ENCODE measurements at places on chromosomes 6 and 20. TPM values are rescaled to one million over a fixed set of nuclear protein-coding genes. Genes with fewer than 3 reads are reported as not detected.

Gene BCAS4
- total RNA-seq: 1.1 TPM

DNA sequence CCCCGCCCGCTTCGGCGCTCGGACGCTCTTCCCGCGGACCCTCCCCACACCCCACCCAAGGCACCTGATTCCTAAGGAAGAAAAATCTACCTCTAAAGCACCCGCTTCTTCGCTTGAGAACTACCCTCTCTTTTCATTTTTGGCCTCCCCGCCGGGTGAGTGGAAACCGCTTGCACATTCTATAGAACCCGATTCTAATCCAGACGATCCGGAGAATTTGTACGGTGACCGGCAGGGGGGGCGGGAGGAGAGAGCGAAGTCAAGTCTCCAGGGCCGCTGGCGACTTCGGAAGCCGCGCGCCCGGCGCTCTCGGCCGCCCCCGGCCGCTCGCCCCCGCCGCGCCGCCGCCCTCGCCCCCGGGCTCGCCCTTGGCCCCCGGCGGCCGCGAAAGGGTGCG, at the start of gene RBM24:
Gene RBM24 (plus strand): TSS at position 262 of the 397 bp plus-strand sequence. CDS start 221 bp downstream, outside the sequence.
- DNase-seq: no peak

DNA sequence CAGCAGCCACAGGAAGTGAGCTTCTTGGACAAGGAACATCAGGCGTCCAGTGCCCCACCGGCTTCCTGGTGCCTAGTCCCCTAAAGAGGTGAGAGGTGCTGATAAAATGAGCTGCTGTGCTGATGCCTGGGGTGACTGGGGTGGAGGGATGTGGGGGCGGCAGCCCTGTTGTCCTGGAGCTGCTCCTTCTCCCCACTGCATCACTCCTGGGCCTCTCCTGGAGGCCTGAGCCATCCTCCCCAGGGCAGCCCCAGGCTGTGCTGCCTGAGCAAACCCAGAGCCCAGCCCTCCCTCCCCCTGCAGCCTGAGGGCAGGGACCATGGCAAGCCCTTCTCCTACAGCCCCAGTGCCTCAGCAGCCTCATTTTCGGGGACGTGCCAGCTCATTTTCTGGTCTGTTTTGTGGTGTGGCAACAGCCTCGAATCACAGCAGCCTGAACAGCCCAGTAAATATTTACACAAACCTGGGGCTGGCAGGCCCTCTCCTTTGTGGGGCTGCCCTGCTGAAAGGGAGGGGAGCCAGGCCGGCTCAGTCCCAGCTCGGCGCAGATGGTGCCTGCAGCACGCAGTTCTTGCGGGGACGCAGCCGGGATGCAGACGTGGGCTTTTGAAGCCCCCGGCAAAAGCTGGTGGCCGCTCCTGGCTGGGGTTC, 259.9 kb downstream of the DLL1 start:
- DNase-seq: peak; percentile 75

DNA sequence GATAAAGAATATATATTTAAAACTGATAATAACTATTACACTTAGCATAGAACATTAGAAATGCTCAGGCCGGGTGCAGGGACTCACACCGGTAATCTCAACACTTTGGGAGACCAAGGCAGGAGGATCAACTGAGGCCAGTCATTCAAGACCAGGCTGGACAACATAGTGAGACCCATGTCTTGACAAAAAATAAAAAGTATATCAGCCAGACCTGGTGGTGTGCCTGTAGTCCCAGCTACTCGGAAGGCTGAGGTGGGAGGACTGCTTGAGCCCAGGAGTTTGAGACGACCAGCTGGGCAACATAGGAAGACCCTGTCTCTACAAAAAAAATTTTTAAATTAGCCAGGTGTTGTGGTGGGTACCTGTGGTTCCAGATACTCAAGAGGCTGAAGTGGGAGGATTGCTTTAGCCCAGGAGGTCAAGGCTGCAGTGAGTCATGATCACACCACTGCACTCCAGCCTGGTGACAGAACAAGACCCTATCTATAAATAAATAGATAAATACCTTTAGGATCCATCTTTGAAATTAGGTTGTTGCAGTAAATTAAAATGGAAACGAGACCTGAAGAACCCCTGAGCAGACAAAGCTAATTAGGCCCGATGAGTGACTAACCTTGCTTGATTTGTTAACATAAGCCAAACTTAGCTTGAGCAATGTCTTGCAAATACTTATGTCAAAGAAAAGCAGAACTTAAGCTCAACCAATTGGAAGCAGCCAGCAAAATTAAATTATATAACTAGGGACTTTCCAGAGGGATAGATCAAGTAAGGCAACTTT, 75.8 kb upstream of the E2F3 start:
- DNase-seq: no peak

Gene MUCL3
- total RNA-seq: not detected

GRCh38 chr6:135851442-135852271, at the start of gene PDE7B:
PDE7B (plus strand) TSS chr6:135851701.
- peak; percentile 93 for DNase-seq

DNA sequence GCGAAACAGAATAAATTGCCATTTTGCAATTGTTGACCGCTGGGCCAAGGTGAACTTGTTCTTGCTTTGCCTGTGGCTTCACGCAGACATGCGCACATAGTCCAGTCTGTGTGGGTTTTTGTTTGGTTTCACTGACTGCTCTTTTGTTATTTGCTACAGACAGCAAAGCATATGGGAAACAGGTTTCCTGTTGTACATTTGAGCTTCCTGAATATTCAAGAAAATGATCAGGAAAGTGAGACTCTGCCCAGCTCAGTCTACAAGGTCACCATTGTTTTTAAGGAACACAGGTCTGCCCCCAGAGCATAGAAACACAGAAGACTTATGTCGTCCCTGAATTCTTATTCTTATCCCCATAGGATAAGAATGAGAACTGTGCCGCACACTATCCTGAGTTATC, 55.6 kb downstream of the SASH1 start:
- DNase-seq: no peak

Gene C6orf132
- total RNA-seq: 1.3 TPM

Gene ADAM33
- 30.7 TPM for total RNA-seq

Gene FANCE
- total RNA-seq: 1.9 TPM

- no peak for DNase-seq
These were observed 1.5 kb downstream of the PABPC1L start for GRCh38 chr20:44911264-44911921.

Gene TTI1
- total RNA-seq: 10.9 TPM

GRCh38 chr6:149864578-149865535, 698 bp upstream of the LRP11 start:
- DNase-seq: no peak

GRCh38 chr6:137494988-137495702, 951 bp upstream of the OLIG3 start:
- DNase-seq: no peak

GRCh38 chr20:60641879-60642447, 610.1 kb upstream of the CDH4 start:
- no peak for DNase-seq

DNA sequence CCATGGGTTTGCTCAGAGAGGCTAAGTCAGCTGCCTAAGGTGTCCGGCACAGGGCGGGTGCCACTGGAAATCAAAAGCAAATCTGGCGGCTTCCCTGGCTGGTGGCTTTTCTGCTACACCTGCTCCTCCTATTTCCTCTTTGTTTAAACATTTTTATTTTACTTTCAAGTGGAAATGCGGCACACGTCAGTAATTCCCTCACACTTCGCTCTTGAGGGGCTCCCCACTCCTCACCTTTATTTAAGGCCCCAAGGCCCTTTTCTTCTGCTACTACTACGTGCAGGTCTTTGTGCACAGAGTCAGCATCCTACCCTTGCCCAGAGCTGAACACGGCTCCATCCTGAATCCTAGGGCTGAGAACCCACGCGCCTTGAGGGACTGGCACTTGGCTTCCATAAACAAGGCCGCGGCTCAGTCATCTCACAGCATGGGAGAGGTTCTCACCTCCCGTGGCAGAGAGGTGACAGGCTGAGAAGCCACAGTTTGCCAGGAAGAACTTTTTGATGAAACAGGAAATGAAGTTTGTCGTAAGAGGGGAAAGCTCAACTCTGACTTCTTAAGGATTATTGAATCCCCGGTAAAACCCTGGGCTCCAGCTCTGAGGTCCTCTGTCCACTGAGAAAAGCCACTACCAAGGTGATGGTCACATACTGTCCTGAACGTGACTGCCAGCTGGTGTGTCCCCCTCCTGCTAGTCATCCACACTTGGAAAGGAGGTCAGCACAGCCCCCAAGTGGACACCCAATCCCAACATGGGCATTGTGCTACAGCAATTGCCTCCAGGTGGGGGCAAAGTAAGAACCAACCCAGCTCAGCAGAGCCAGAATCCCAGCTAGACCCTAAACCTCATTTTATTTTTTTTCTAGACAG, 48.0 kb downstream of the NFATC2 start:
- DNase-seq: no peak

- DNase-seq: no peak
These were observed 317.3 kb upstream of the CDH4 start for GRCh38 chr20:60934724-60935123.

- DNase-seq: no peak
These were observed 114.8 kb downstream of the FOXO3 start for GRCh38 chr6:108675226-108676200.

GRCh38 chr6:78867020-78867369, 356 bp upstream of the IRAK1BP1 start:
- DNase-seq: no peak

DNA sequence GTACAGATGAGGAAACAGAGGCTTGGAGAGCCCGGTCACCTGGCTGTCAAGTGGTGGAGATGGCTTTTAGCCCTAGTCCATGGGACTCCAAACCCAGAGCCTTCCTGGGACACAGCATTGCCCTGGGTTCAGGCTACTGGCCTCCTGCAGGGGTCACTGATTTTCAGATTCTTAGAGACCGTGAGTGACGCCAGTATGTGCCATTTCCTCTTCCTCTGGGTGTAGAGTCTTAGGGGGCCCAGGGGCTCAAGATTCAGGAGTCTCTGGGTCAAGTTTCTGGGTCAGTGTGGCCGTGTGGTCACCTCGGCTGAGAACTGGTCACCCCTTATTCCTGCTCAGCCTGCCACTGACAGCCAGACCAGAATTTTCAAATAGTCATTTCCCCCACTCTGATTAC, 574 bp downstream of the ARHGAP40 start:
- DNase-seq: no peak

DNA sequence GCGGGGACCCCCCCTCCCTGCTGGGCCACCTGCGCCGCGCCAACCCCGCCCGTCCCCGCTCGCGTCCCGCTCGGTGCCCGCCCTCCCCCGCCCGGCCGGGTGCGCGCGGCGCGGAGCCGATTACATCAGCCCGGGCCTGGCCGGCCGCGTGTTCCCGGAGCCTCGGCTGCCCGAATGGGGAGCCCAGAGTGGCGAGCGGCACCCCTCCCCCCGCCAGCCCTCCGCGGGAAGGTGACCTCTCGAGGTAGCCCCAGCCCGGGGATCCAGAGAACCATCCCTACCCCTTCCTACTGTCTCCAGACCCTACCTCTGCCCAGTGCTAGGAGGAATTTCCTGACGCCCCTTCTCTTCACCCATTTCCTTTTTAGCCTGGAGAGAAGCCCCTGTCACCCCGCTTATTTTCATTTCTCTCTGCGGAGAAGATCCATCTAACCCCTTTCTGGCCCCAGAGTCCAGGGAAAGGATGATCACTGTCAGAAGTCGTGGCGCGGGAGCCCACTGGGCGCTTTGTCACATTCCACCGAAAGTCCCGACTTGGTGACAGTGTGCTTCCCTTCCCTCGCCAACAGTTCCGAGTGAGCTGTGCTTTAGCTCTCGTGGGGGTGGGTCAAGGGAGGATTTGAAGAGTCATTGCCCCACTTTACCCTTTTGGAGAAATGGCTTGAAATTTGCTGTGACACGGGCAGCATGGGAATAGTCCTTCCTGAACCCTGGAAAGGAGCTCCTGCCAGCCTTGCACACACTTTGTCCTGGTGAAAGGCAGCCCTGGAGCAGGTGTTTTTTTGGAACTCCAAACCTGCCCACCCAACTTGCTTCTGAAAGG, 2.1 kb downstream of the VEGFA start:
- DNase-seq: peak; percentile 95

All from mesenteric fat pad (tissue), 1 donor.